Osteocyte (in vitro differentiated cells): ENCODE measurements at places on chromosomes 12 and 14. TPM values are rescaled to one million over a fixed set of nuclear protein-coding genes. Genes with fewer than 3 reads are reported as not detected.

Gene MYH6
- total RNA-seq, result not detected in 2 replicates

Gene HCAR2
- total RNA-seq, result not detected in 2 replicates

Gene SAMD4A
- total RNA-seq, result 36.5 and 39.1 TPM in 2 replicates

Gene SCN8A
- total RNA-seq, result 1.5 TPM in 2 replicates

Gene RD3L
- not detected in 2 replicates for total RNA-seq

Gene ADAM20
- total RNA-seq, result 0.86 and 1.2 TPM in 2 replicates

Gene ST8SIA1
- total RNA-seq, result 3.6 and 3.7 TPM in 2 replicates

Gene KRT78
- total RNA-seq, result not detected in 2 replicates

Gene RTL1
- not detected in 2 replicates for total RNA-seq

Gene KCNMB4
- total RNA-seq, result 1.1 and 1.5 TPM in 2 replicates

Gene ETV6
- total RNA-seq, result 24.4 and 29.4 TPM in 2 replicates

Gene GLTP
- 33.8 and 34.5 TPM in 2 replicates for total RNA-seq

Gene KRT6C
- total RNA-seq, result not detected in 2 replicates

Gene PTPN21
- 30.0 and 33.8 TPM in 2 replicates for total RNA-seq

Gene ZNF384
- 66.6 and 68.3 TPM in 2 replicates for total RNA-seq

DNA sequence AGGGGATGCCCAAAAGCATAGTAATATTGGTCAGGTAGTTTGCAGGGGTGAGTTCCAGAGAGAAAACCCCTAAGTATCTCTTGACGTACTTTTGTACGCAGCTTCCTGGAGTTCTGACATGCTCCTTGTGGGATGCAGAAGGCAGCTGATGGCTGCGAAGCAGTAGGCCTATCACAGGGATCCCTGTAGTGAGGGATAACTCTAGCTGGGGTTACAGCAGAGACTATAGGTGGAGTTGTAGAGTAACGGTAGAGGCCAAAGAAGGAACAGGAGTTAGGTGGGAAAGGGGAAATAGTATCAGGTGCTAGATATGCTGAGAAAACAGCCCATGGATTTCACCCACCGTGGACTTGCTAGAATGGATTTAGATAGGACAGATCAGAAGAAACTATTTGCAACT is 37.3 kb downstream of the MGST1 start:
- H3K27me3 ChIP-seq, result no peaks in the 10 kb centered on the region
- no peak overlapping the region for H3K27ac ChIP-seq
- H3K36me3 ChIP-seq, result no peaks in the 10 kb centered on the region
- H3K4me3 ChIP-seq, result no peak overlapping the region

GRCh38 chr12:42094277-42094676 is 50.4 kb downstream of the GXYLT1 start:
- no peak overlapping the region for H3K27ac ChIP-seq
- peaks cover 12% of the 10 kb centered on the region for H3K36me3 ChIP-seq

GRCh38 chr14:75433631-75434071 is 5.8 kb downstream of the JDP2 start:
- peaks cover 32% of the 10 kb centered on the region for H3K36me3 ChIP-seq
- H3K4me3 ChIP-seq, result no peak overlapping the region
- H3K4me1 ChIP-seq, result peaks cover 36% of the 10 kb centered on the region
- DNase-seq, result no peak
- H3K27me3 ChIP-seq, result no peaks in the 10 kb centered on the region

DNA sequence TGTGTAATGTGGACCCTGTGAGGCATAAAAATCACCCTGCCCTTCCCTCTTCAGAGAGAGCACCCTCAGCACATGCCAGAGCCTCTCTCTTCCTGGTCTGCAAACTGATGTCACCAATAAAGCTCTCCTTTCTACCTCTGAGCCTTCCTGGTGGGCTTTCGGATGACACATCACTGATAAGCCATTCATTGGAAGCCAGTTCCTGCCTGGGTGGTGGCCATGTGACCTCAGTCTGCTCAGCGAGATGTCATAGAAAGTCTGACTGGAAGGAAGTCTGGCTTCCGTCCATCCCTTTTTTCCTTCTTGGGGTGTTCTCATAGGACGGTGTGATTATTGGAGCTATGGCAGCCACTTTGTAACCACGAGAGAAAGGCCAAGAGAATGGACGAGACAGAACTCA is 95.7 kb downstream of the PIWIL1 start:
- no peak for DNase-seq
- no peak overlapping the region for H3K27ac ChIP-seq
- H3K4me3 ChIP-seq, result no peak overlapping the region
- H3K4me1 ChIP-seq, result no peaks in the 10 kb centered on the region

DNA sequence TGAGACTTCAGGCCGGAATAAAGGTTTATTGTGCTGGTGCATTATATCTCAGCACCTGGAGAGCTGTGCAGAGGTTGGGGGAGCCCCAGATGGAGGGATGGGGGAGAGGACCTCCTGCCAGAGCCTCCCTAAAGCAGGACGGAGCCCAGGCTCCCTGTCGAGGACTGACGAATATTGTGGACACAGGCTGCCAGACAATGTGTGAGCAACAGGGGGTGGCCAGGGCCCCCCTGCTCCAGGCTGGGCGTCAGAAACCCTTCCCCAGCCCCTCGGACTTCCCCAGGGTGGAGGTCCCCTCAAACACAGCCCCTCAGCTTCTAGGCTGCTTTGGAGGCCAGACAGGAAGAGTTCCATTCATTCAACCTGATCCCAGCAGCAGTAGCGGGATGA is 8.0 kb downstream of the TMEM119 start:
- no peak overlapping the region for H3K27ac ChIP-seq
- H3K4me1 ChIP-seq, result peaks cover 25% of the 10 kb centered on the region
- H3K27me3 ChIP-seq, result no peaks in the 10 kb centered on the region
- no peak for DNase-seq
- no peaks in the 10 kb centered on the region for H3K36me3 ChIP-seq

DNA sequence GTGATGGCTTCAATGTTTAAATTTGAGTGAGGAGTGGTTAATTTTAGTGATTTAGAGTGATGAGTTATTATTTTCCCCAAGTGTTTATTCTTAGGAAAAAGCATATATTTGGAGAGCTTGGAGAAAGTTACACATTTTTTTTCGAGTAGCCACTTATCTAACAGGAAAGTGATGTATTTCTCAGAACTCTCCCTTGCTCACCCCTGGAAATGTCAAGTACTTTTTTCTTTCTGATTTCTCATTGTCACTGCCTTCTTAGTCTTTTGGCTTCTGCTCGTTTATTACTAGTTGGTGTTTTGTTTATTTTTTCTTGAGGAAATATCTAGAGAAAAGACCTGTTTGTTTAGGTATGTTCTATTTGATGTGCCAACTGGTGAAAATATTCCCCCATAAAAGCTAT is 58.8 kb downstream of the AEBP2 start:
- no peaks in the 10 kb centered on the region for H3K27me3 ChIP-seq
- peaks cover 1% of the 10 kb centered on the region for H3K4me1 ChIP-seq
- H3K4me3 ChIP-seq, result no peak overlapping the region

- no peak overlapping the region for H3K27ac ChIP-seq
- H3K4me1 ChIP-seq, result peaks cover 3% of the 10 kb centered on the region
- peaks cover 11% of the 10 kb centered on the region for H3K36me3 ChIP-seq
- H3K4me3 ChIP-seq, result no peak overlapping the region
- no peak for DNase-seq
- no peaks in the 10 kb centered on the region for H3K27me3 ChIP-seq
These were observed 97.3 kb downstream of the RIN3 start for GRCh38 chr14:92610849-92611271.

- H3K36me3 ChIP-seq, result no peaks in the 10 kb centered on the region
- no peak for DNase-seq
- peaks cover 2% of the 10 kb centered on the region for H3K27me3 ChIP-seq
- H3K4me1 ChIP-seq, result no peaks in the 10 kb centered on the region
- no peak within 1 kb of the TSS for H3K27ac ChIP-seq
These were observed at the start of gene PLEKHG7 for GRCh38 chr12:92702754-92703679. Gene PLEKHG7, plus strand, starts transcription at chr12:92702989. Its CDS starts 3,643 bp downstream, at chr12:92706632.

DNA sequence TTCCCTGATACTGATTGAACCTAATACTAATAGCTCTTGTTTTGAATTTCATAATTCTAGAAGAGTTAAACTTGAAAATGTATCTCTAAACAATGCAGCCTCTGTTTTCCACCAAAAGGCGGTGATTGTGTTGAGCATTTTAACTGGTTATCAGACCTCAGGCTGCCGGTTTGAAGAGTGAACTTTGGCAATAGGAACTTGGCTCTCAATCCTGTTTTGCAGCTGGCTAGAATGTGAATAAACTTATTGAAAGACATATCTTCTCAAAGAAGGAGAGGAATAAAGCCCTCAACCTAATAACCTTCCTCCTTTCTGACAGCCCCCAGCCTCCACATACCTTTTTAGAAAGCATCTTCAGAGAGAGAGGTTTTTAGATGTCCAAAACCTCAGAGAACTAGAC is 105.4 kb downstream of the SRGAP1 start:
- H3K27ac ChIP-seq, result no peak overlapping the region
- peaks cover 21% of the 10 kb centered on the region for H3K4me1 ChIP-seq
- H3K36me3 ChIP-seq, result peaks cover 2% of the 10 kb centered on the region
- DNase-seq, result no peak
- no peaks in the 10 kb centered on the region for H3K27me3 ChIP-seq
- H3K4me3 ChIP-seq, result no peak overlapping the region

- H3K4me1 ChIP-seq, result no peaks in the 10 kb centered on the region
- no peaks in the 10 kb centered on the region for H3K36me3 ChIP-seq
- peaks cover 25% of the 10 kb centered on the region for H3K27me3 ChIP-seq
- DNase-seq, result no peak
- H3K27ac ChIP-seq, result no peak overlapping the region
- H3K4me3 ChIP-seq, result no peak overlapping the region
These were observed 115.5 kb upstream of the G2E3 start for GRCh38 chr14:30443368-30444007.

GRCh38 chr12:93223440-93224426 is 154.0 kb upstream of the NUDT4 start:
- peaks cover 1% of the 10 kb centered on the region for H3K4me1 ChIP-seq
- peaks cover 3% of the 10 kb centered on the region for H3K36me3 ChIP-seq
- H3K27ac ChIP-seq, result no peak overlapping the region
- H3K4me3 ChIP-seq, result no peak overlapping the region

DNA sequence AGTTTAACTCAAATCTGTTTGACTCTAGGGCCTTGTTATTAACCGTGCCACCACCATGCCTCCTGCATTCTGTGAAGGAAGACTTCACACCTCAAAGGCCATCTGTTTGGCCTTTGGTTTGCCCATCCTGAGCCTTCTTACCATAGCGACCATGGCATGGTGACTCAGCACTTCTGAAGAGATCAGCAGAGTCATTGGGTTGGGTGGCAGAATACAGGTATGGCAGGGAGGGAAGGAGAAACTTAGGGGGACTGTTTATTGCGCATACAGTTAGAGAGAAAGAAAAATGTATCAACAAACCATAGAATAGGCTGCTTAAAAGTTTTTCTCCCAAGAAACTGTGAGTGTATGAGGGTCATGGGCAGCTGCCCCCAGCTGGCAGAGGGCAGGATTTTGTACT is 49.2 kb downstream of the DAD1 start:
- no peaks in the 10 kb centered on the region for H3K27me3 ChIP-seq
- no peak overlapping the region for H3K4me3 ChIP-seq
- no peak overlapping the region for H3K27ac ChIP-seq

DNA sequence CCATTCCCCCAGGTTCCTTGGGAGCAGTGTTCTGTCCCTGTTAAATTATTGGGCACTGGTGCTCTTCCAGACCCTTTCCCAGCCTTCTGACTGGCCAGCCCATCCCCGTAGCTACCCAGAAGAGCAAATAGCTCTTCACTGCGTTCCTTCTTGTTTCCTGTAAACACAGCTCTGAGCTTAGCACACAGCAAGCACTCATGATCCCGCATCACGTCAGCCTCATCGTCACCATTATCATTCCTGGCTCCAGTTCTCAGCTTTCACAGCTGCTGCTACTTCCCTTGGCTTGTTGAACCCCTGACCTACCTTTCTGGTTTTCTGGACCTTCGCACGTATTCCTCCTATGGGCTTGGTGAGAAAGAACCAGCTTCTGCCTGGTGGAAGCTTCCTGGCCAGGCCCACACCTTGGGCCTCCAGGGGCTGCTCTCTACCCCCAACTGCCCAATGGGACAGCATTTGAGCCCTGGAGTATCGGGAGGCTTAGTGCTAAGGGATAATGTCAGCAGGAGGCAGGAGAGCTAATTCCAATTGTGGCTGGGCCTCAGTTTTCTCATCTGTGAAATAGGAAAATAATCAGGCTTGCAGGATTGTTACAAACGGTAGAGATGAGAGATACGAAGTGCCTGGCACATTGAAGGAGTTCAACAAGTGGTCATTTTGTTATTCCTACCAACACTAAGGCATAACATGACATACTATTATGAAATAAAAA is 22.6 kb upstream of the PAPOLA start:
- DNase-seq, result no peak
- H3K36me3 ChIP-seq, result no peaks in the 10 kb centered on the region
- H3K4me1 ChIP-seq, result no peaks in the 10 kb centered on the region
- H3K27ac ChIP-seq, result no peak overlapping the region
- H3K4me3 ChIP-seq, result no peak overlapping the region
- H3K27me3 ChIP-seq, result peaks cover 26% of the 10 kb centered on the region

GRCh38 chr14:55212634-55213033 is 21.2 kb upstream of the DLGAP5 start:
- H3K4me1 ChIP-seq, result no peaks in the 10 kb centered on the region
- no peak overlapping the region for H3K4me3 ChIP-seq
- H3K27me3 ChIP-seq, result peaks cover 9% of the 10 kb centered on the region
- DNase-seq, result no peak

- no peaks in the 10 kb centered on the region for H3K27me3 ChIP-seq
- peaks cover 12% of the 10 kb centered on the region for H3K4me1 ChIP-seq
- H3K27ac ChIP-seq, result no peak overlapping the region
- H3K4me3 ChIP-seq, result no peak overlapping the region
- DNase-seq, result no peak
These were observed 842.9 kb downstream of the SLC6A15 start for GRCh38 chr12:84069699-84070098.

DNA sequence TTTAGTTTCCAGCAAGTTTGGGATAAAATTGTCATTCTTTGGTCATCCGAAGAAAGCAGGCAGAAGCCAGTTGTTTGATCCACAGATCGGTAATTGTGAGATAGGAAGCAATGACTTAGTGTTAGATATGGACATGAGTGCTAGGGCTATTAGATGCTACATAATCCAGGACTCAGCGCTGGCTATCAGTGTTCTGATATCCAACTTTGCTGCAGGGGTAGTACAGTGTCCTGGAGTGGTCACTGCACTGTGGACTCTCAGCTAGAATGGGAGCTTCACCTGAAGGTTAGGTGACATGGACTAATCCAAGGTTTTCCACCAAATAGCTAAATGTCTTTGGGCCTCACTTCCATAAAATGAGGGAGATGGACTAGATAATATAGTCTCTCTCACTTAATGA is 39.9 kb downstream of the STK38L start:
- H3K27me3 ChIP-seq, result no peaks in the 10 kb centered on the region
- no peak for DNase-seq
- H3K27ac ChIP-seq, result peak overlapping the region; percentile 85
- peaks cover 42% of the 10 kb centered on the region for H3K4me1 ChIP-seq

- no peak overlapping the region for H3K4me3 ChIP-seq
- no peak for DNase-seq
- H3K27ac ChIP-seq, result no peak overlapping the region
These were observed 7.5 kb downstream of the KLRG1 start for GRCh38 chr12:8996682-8997405.

DNA sequence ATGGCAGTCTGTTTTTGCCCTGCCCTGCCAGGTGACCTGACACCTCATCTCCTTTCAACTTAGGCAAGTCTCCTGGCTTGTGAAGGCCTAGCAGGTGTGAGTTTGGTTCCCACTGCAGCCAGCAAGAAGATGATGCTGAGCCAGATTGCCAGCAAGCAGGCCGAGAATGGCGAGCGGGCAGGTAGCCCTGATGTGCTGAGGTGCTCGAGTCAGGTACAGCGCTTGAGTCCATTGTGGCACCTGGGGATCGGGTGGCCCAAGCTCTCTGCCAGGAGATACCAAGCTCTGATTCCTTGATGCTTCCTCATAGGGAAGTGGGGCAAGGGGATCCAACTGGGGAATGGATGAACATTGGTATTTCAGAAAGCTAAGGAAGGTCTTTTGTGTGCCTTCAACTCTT is 4.1 kb upstream of the CSAD start:
- peaks cover 53% of the 10 kb centered on the region for H3K36me3 ChIP-seq
- DNase-seq, result no peak
- peaks cover 28% of the 10 kb centered on the region for H3K4me1 ChIP-seq
- no peak overlapping the region for H3K27ac ChIP-seq
- H3K4me3 ChIP-seq, result no peak overlapping the region

GRCh38 chr12:39824505-39825212 is 205.1 kb upstream of the ABCD2 start:
- DNase-seq, result no peak
- H3K36me3 ChIP-seq, result no peaks in the 10 kb centered on the region
- H3K27me3 ChIP-seq, result no peaks in the 10 kb centered on the region
